GM19239 (cell line): ENCODE measurements at places on chromosomes 7 and 10.

- no peak for DNase-seq
Observed at GRCh38 chr10:116699471-116700150, 42.8 kb downstream of the HSPA12A start.

DNA sequence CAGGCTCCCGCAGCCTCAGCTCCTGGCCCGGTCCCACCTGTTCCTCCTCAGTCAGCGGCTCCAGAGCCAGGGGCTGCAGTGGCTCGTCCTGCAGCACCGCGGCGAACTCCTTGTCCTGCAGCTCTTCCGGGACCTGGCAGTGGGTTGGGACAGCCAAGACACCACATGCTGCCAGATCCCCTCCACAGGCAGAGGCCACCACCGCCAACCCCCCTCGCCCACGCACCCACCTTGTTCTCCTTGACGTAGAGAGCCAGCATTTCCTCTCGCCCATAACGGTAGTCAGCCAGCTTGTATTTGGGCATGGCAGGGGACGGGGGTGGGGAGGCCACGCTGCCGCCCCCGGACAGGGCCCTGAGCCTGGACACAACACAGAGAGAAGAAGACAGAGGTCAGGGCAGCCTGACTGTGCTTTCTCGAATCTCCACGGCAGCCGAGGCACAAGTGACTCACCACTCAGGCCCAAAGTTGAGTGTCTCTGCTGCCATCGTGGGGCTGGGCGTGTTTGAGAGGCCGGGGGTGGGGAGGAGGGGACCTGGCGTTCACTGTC is 6.2 kb downstream of the GIGYF1 start:
- DNase-seq: no peak

GRCh38 chr10:17954861-17955260 is 3.1 kb downstream of the SLC39A12 start:
- DNase-seq: no peak

DNA sequence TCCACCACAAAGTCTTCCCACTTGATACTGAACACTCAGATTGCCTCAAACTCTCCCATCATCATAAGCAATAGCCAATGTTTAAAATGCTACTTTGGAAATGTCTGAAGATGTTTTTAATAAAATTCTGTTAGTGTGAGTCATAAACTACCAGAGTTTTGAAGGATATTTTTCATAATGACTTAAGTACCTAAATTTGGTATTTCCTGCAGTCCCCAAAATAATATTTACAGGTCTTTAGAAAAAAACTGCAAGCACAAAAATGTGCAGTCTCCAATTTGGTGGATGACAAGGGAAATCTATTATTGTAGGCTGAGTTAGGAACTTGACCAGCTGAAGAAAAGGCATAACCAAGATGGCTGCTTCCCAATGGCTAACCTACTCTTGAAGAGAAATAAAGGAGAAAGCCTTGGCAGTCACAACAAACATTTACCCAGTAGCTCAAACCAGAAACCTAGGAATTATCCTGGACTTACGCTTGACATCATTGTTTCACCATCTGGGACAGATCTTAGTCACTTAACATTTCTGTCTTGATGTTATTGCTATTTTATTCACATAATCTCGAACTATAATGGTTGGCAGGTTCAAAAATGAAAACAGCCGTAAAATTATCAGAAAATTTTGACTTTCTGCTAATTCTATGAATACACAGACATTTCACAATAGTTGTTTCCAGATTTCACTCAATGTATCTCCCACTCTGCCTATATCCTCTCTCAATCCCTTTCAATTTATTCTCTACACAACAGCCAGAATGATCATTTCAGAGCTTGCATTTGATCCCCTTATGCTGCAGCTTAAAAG is 111.2 kb upstream of the STEAP1B start:
- DNase-seq: no peak

GRCh38 chr10:96497391-96497790 is 16.3 kb downstream of the TLL2 start:
- DNase-seq: no peak

GRCh38 chr7:151140826-151141225 is 26.7 kb downstream of the GBX1 start:
- DNase-seq: no peak
